Stimulated activated CD8-positive, alpha-beta memory T cell treated with anti-CD3 and anti-CD28 coated beads, Interleukin-12 subunit alpha, Interleukin-12 subunit beta, amount 100 ng/mL, for 4 hours (primary cell): ENCODE measurements at places on chromosomes 6 and 20.

DNA sequence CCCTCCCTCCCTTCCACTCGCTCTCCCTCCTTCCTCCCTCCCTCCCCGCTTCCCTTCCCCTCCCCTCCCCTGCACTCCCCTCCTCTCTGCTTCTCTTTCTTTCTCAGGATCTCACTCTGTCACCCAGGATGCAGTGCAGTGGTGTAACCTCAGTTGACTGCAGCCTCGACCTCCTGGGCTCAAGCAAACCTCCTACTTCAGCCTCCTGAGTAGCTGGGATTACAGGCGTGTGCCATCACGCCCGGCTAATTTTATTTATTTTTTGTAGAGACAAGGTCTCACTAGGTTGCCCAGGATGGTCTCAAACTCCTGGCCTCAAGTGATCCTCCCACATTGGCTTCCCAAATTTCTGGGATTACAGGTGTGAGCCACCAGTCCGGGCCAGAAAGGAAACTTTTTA is 23.6 kb upstream of the SERPINB1 start:
- DNase-seq = no peak

DNA sequence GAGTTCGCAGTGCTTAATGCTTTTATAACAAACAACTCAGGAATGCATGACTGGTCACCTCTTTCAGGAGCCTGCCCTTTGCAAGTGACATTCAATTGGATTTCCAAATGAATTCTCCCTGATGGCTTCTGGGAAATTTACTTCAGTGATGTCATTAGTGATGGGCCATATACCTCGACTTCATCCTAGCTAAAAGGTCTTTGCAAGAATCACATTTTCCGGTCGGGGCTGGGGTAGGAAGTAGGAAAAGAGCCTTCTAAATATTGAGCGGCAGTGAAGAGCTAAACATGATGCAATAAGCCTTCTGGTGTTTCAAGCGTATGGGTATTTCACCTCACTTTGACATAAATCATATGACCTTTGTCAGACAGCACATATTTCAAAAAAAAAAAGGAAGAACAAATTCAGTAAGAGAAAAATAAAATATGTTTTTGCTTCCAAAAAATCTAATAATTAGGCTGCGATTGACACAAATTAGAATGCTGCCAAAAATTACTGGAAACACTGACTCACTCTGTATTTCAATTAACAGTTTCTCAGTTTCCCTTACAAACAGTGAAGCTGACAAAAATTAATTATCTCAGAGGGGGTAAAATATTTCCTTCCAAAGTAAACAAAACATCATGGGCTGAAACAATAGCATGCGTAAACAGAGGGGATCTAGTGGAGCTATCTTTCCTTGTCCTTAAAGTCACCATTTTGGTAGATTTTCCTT is 39.8 kb downstream of the ADTRP start:
- no peak for DNase-seq

DNA sequence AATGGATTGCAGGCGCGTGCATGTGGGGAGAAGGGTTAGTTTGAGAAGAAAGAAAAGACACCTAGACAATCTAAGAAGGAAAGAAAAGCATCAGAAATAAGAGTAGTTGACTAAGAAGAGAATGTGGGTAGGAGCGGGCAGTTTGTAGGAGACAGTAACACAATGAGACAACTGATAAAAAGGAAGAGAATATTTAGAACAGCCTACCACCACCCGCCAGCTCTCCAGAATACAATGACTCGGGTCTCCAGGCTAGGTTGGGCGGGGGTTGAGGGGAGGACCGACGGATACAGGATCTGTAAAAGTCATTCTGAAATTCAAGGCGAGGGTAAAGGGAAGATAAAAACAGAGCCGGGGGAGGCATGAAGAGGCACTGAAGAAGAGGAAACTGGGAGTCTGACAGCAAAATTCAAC is 712 bp downstream of the ABHD16A start:
- DNase-seq = no peak

GRCh38 chr20:19071902-19072498 is 140.4 kb upstream of the SLC24A3 start:
- DNase-seq = no peak

GRCh38 chr6:56757588-56757984 is 114.9 kb upstream of the DST start:
- DNase-seq = no peak

DNA sequence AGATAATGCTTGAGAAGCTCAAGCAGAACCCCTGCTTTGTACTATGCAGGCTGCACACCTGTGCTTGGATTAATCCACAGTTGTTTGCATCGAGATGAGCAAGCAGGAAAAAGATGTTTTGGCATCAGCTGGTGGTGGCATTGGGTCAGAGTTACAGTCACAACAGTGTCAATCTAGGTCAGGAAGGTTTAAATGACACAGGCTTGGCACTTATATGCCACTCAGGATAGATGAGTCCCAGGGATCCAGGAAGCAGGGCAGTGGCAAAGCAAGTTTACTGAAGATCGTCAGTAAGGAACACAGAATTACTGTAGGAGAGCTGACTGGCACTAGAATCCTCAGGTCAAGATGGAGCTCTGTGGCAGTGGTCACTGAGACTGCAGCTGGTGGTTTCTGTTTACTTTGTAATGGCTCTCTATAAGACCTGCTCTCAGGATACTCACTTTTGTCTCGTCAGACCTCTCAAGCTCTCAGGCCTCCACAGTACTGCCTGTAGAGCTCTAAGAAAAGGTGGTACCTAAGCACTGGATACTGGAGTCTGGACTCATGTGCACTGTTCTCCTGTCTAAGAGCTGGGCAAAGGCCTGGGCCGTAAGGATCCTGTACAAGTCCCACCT is 110.1 kb upstream of the HS3ST5 start:
- no peak for DNase-seq

DNA sequence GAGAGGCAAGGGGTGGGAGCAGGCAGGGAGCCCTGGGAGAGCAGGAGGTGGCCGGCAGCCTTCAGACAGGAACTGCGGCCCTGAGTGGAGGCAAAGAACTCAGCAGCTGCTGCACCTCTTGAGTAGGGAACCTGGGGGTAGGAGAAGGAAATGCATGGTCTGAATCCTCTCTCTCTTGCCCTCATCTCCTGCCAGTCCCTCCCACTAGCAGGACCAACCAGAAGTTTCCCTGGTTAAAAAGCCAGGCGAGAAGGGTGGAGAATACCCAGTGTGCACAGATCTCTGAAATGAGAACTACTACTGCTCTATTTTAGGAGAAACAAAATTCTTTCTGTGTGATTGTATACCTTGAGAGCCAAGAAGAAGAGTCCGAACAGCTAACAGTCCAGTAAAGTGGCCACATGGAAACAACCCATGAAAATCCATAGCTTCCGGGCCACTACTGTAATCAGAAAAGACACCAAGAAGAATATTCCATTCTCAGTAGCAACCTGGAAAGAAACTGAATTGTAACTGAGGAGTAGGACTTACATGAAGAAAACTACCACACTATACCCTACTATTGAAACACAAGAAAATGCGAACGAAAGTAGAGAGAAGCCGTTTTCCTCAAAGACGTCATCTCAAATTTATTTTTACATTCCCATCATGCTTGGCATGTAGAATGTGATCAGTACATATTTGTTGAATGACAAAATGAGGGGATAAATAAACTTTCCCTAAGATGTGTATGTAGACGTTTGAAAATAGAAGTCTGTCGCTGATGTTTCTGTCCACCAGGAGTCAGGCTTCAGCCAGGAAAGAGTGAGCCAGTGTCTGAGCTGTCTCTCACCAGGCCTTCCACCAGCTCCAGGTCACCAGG is 25.6 kb downstream of the WRNIP1 start:
- DNase-seq = no peak

DNA sequence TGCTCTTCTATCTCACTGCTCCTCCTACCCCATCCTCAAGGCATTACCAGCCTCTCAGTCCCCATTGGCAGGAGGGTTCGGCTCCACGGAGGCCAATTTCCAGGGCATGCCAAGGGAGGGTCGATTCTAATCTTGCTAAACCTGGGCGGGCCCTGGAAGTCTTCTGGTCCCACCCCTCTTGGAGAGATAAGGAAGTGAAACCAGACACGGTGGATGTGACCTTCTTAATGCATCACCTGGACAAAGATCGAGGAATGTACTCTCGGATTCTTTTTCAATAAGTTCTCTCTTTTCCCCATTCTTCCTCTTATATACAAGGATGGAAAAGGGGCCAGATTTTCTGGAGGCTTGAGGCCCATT is 112.2 kb upstream of the ARMC2 start:
- DNase-seq = no peak
